ENCODE measurements at places on chromosomes 7 and 10.

GRCh38 chr10:71396711-71397295, at the start of gene CDH23:
CDH23 (plus strand) TSS chr10:71396920; CDS start chr10:71439832, 42,912 bp downstream.
- DNase-seq, result no peak

DNA sequence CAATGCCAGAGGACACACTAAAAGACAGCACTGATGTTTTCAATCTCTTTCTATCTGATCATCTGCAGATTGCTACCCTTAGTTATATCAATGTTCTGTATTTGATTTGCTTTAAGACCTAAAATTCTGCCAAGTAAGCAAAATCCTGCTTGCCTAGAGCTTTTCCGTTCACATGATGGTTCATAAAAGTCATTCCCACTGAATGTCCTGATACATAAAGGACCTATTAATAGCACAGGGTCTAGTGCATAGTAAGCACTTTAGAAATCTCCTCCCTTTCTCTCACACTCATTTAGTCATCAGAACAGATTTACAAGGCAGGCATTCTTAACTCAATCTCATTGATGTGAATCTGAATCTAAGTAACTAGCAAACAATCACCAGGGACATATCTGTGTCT, 68.8 kb downstream of the PCGF5 start:
- no peak for DNase-seq

DNA sequence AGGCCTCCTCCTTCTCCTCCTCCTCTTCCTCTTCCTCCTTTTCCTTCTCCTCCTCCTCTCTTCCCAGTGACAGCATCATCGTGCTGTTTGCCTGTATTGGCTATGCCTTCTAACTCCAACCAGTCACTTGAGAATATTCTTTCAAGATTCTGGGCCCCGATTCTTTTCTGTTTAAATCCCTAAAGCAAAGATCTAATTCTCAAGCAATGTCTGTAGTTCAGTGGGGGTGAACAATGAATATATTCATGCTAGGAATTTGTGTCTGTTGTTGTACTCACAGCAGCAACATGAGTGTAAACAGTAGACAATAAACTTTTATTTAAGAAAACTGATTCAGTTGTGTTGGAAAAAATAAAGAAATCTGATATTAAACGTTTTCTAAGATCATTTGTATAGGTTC, 30.7 kb downstream of the NUDT5 start:
- no peak for DNase-seq

DNA sequence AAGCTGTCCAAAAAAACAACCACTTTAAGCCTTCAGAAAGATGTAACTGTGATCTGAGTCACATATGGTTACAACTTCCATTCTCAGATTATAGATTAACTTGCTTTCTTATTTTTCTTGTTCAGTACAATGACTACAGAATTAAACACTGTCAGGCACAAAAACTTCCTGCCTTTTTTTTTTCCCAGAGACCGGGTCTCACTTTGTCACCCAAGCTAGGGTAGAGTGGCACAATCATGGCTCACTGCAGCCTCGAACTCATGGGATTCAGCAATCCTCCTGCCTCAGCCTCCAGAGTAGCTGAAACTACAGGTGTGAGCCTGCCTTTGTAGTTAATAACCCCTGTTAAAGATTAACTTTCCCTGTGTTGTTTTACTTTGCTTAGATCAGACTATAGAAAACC, 163.2 kb downstream of the AVL9 start:
- DNase-seq, result no peak

GRCh38 chr10:75403939-75404814, 2.6 kb upstream of the ZNF503 start:
- no peak for DNase-seq

Measured in stimulated activated CD4-positive, alpha-beta T cell treated with anti-CD3 and anti-CD28 coated beads, Interleukin-15, amount 100 ng/mL, for 48 hours (primary cell).